Stimulated activated CD4-positive, alpha-beta T cell treated with anti-CD3 and anti-CD28 coated beads, Interleukin-1b, Interleukin-23, amount 100 ng/mL, for 4 hours (primary cell): ENCODE measurements at places on chromosomes 7 and 10.

DNA sequence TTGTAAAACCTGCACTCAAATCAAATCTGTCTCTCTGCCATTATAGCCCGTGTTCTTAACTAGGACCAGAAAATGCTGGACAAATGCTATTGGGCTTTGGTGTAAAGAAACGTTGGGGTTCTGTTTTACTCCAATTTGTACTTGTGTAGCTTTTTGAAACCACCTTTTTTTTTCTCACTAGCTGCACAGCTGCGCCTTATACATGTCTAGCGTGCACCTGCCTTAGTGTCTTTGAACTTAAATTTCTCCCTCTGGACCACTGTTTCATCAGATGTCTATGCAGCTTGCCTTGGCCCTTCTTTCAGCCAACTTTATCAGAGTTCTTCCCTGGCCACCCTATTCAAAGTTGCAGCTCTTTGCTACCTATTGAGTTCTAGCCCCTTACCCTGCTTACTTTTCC is 7.1 kb downstream of the LIPM start:
- no peak for DNase-seq

DNA sequence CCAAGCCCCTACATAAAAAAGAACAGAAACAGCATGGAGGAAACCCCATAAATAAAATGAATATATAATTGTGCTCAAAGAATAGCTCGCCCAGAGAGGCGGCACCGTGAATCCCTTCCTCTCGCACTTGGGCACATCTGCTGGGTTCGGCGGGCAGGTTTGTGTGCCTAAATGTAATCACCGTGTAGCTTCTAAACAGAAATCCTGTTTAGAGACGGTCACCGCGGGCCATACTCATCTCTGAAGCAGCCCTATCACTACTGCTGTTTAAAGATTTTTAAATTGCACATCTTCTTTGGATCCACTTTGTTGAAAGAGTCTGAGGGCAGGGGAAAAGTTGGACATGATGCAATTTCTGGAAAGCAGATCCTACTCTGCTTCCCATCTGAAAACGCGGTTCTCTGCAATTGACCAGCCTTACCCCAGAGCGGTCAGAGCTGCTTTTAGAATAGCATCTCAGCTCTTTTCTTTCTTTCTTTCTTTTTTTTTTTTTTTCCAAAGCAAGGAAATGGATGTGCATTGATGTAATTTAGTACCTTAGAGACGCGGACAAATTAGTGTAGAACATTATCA is 6.4 kb downstream of the DRGX start:
- DNase-seq, result no peak

DNA sequence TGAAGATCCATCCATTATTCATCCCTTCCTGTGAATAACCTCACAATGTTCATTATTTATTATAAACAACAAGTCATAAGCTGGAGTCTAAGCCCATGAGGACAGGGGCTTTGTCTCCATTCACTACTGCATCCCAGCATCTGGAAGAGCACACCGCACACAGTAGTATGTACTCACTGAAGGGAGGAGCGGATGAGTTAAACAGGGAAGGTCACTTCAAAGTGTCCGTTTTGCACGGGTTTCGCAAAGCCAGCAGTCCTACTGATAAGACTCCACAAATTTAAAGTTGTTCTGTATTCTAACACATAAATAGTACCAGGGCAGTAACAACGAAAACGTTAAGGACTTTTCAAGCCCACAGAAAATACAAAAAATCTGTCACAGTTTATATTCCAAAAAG is 167.9 kb downstream of the PARD3 start:
- DNase-seq, result no peak

DNA sequence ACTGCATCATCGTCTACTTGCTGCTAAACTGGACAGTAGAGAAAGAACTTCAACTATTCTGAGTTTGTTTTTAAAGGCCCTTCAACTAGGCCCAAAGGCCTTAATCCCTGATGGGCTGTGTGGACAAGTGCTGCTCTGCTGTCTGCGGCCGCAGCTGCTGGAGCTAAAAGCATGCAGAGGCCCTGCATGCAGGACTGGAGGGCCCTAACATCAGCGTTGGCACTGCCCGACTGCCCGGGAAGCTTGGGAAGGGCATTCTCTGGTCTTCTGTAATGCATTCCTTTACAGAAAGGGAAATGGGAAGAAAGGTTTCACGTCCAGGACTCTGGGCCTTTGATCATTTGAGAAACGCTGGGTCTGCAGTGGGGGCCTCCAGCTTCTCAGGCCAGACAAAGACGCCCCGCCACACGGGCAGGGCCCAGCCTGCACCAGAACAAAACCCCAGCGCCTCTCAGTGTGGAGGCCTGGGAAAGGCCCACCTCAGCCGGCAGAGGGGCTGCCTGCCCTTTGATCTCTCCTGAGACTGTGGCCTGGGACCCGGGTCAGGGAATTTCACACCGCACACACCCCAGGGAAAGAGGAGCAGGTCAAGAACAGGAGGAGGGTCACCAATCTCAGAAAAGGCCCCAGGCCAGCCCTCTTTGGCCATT is 229.3 kb downstream of the DNAJB6 start:
- no peak for DNase-seq

- no peak for DNase-seq
These were observed 45.5 kb downstream of the CREM start for GRCh38 chr10:35172146-35172545.

- DNase-seq, result no peak
These were observed 45.5 kb upstream of the CYTH3 start for GRCh38 chr7:6317797-6318438.

DNA sequence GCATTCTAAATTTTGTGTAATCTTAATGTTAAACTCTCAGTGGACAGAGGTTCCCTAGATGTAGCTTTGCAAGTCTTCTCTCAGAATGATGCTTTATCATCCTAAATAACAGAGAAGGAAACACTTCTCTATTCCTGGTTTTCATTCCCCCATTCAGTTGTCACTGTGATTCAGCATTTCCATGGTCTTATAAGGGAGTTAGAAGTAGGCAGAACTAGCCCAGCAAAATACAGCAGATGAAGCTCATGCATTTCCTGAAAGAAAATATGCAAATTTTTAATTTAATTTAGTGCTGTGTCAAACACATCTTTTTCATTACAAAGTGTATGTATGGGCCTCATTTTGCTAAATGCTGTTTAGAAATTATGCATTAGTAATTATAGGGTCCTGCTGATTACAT is 70.1 kb downstream of the ITPRID1 start:
- DNase-seq, result no peak

GRCh38 chr7:53311205-53311604 is 275.8 kb downstream of the POM121L12 start:
- no peak for DNase-seq

GRCh38 chr10:103692952-103693811 is 162.2 kb downstream of the SH3PXD2A start:
- peak; percentile 27 for DNase-seq

DNA sequence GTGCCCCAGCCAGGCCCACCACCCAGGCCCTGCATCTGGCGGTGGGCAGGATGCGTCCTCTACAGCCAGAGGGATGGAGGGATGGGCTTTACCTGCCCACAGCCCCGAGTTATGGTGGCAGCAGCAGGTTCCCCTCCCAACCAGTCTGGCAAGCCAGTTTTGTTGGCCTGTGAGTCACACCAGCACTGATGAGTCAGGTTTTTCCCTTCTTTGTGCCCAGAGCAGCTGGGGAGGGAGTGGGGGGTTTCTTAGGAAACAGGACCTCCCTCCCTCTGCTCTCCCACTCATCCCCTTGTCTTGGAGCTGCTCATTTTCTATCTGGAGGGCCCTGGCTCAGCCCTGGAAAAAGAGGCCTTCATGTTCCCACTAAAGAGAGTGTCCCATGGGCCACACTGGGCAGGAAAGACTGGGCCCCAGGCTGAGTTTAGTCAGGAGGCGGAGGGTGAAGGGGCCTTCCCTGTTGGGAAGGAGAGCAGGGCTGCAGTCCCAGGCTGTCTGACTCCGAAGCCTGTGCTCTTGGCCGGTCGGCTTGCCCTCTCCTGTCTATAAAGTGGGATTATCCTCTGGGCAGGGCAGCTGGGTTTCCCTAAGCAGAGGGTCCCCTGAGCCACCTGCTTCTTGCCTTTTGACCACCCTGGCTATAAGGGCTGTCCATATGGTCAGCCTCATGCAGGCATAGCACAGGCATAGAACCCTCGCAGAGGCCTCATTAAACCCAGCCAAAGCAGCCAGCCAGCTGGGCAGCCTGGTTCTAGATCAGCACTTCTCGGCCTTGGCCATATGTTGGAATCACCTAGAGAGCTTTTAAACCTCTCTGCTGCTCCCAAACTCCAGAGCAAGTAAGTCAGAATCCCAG is 30.2 kb upstream of the ANKRD2 start:
- peak; percentile 25 for DNase-seq

DNA sequence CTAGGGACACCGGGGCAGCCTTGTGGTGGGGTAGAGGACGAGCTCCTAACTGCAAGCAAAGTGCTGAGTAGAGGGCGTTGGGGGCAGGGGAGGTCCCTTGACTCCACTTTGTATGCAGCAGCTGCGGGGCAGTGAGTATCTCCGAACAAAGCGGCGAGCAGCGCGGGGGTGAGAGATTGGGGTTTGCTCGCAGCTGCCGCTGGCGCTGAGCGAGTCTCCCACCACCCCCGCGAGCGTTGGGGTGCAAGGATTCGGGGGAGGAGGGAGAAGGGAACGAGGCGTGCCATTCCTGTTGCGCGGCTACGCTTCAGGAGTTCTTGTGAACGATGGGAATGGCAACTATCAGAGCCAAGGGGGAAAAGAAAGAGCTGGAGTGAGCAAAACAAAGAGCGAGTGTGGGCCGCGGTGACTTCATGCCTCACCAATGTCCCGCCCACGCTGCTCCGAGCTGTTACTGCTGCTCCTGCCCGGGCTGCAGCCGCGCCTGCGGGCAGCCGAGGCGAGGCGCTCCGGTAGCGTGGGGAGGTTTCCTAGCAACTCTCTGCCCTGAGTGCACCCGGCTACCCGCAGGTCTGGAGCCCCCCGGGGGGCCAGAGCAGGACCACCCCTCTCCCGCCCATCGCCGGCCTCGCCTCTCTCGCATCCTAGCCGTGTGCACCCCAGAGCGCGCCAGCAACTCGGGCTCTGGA is at the start of gene ITGB8:
Gene ITGB8, plus strand, starts transcription at position 662 of the 689 bp plus-strand sequence. CDS start 907 bp downstream, outside the sequence.
- DNase-seq, result peak; percentile 65

GRCh38 chr10:70364772-70365091 is 17.7 kb downstream of the LRRC20 start:
- DNase-seq, result no peak

DNA sequence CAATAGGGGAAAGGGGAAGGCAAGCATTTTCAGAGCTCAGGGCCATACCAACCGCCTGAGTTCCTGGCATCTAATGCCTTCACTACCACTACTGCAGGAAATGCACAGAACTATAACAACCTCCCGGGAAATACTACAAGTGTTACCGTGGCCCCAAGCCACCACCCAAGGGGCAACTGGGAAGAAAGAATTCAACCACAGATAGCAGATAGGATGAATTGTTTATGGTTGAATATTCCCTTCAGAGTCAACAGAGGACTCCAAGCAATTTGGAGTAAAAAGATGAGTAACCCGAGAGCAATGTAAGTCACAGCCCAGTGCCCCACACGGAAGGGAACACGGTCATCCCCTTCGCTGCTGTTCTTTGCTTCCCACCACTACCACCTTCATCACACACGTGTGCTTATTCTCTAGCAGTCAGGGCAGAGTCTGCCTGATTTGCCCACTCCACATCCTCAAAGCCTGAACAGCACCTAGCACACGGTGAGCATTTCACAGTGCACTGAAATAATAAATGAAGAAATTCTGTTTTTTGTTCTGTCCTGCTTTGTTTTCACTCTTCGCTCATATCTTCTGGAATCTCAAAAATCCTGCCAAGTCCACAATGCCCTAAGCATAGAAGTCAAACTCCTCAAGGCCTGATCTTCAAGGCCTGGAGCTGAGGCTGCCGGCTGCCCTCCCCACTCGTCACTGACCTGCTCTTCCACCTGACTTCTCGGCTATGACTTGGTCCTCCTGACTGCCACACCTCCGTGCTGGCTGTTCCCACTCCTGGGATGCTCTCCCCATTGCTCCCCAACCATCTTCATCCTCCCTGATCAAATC is 221.1 kb downstream of the KCNMA1 start:
- DNase-seq, result no peak

- no peak for DNase-seq
These were observed 1.3 kb downstream of the OGDHL start for GRCh38 chr10:49760789-49761188.

GRCh38 chr10:33616956-33617355 is 282.5 kb upstream of the NRP1 start:
- no peak for DNase-seq

DNA sequence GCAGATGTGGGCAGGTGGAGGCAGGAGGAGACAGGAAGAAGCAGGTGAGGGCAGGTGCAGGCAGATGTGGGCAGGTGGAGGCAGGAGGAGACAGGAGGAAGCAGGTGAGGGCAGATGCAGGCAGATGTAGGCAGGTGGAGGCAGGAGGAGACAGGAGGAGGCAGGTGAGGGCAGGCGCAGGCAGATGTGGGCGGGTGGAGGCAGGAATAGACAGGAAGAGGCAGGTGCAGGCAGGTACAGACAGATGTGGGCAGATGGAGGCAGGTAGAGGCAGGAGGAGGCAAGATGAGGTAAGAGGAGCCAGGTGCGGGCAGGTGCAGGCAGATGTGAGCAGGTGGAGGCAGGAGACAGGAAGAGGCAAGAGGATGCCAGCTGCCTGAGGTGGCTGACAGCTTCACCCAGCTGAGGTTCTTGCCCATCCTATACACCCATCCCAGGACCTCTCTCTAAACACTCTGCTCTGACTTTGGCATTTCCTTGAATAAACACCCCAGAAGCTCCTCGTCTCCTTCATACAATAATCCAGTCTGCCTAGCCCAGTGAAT is 33.0 kb downstream of the PTPRE start:
- no peak for DNase-seq

DNA sequence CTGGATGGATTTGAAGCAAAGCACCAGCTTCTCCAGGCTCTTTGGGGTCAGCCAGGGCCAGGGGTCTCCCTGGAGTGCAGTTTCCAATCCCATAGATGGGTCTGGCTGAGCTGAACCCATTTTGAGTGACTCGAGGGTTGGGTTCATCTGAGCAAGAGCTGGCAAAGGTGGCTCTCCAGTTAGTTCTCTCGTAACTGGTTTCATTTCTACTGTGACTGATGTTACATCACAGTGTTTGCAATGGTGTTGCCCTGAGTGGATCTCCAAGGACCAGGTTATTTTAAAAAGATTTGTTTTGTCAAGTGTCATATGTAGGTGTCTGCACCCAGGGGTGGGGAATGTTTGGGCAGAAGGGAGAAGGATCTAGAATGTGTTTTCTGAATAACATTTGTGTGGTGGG is 14.2 kb downstream of the LEP start:
- no peak for DNase-seq

GRCh38 chr7:156474241-156474743 is 166.3 kb upstream of the RNF32 start:
- no peak for DNase-seq

GRCh38 chr10:69449841-69450240 is 1.4 kb upstream of the TSPAN15 start:
- DNase-seq, result no peak

DNA sequence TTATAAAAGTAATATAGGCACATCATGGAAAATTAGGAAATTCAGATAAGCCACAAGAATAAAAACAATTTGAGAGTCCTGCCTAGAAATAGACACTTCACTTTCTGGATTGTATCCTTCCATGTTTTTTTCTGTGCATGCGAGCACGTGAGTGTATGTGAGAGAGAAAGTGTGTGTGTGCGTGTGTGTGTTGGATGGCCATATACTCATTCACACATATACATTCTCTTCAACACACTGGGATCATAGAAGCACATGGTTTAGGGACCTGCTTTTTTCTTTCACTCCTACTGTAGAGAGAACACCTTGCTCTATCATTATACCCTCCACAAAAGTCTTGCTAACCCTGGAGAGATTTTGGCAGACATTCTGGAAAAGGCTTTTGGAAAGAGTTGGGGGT is 7.5 kb downstream of the FFAR4 start:
- DNase-seq, result no peak
